ENCODE measurements at places on chromosomes 13 and 19.
A peak's percentile ranks its signal among the peaks of the same experiment; 100 is the strongest.

DNA sequence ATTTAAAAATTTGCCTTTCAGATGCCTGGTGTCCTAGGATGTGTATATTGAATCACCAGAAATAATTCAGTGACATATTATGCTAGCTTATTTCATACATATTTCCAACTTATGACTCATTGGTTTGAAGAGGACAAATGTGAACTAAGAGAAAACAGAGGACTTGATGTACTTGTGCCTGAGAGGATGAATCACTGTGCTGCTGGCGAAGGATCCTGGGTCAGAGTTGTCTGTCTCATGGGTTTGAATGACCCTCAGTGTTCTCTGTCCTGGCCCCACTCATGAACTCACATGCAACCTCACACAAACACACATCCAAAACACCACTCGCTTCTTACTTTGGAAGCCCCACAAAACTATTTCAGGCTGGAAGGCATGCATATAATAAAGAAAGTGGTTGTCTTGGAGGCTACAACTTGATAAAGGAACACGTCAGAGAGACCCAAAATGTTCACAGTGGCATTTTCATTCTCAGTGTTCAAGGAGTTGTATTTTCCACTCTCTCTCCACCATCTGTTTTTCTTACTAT, 129.0 kb upstream of the SPRY2 start:
- no peak for DNase-seq

- no peak for DNase-seq
Measured at GRCh38 chr13:36175621-36176020, 38.7 kb downstream of the SOHLH2 start.

DNA sequence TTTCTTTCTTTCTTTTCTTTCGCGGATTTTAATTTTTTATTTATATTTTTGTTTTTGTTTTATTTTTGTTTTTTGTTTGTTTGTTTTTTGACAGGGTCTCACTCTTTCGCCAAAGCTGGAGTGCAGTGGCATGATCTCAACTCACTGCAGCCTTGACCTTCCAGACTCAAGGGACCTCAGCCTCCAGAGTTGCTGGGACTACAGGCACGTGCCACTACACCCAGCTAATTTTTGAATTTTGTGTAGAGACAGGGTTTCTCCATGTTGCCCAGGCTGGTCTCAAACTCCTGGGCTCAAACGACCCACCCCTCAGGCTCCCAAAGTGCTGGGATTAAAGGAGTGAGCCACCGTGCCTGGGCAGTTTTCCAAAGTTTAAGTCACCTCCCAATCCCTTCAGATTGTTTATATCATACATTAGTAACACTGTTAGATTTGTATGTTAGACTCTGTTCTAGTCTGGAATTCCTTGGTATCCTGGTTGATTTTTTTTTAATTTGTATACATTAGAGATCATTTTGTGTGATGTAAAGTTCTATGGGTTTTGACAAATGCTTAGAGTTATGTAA, 597.3 kb downstream of the DCT start:
- no peak for DNase-seq

DNA sequence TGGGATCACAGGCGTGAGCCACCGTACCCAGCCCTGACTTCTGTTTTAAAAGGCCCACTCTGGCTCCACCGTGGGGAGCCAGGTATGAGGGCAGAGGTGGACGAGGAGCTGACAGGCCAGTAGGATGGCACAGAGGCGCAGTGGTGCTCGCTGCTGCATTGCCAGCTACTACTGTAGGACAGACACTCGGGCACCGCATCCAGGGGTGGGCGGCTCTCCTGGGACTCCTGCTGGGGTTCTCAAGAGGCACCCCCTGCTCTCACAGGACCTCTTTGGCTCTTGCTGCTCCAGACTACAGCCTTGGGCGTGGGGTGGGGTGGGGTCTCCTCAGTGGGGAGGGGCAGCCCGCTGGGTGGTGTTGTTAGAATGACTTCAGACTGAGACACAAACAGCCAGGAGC, 53.4 kb downstream of the LATS2 start:
- no peak for DNase-seq

DNA sequence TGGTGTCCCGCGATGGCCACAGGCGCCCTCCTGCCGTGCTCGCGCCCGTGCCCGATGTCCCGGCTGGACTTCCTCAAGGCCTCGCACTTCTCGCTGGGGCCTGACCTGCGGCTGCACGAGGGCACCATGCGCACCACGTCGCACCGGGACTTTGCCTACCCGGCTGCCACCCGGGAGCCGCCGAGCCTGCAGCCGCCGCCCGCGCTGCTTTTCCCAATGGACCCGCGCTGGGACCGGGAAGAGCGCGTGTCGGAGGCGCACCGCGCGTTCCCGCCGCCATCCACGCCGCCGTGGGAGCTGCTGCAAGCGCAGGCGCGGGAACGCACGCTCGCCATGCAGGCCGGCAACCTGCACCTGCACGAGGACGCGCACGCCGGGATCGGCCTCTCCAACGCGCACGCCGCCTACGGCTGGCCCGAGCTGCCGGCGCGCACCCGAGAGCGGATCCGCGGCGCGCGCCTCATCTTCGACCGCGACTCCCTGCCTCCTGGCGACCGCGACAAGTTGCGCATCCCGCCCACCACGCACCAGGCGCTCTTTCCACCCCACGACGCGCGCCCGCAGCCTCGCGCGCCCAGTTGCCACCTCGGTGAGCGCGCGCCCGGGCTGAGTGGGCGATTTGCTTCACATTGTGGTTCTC, 12.1 kb upstream of the PEX11G start:
- peak; percentile 82 for DNase-seq

- DNase-seq, result no peak
Measured at GRCh38 chr13:108968566-108968965, 339.2 kb downstream of the MYO16 start.

GRCh38 chr13:71499235-71499634, 367.8 kb downstream of the DACH1 start:
- no peak for DNase-seq

DNA sequence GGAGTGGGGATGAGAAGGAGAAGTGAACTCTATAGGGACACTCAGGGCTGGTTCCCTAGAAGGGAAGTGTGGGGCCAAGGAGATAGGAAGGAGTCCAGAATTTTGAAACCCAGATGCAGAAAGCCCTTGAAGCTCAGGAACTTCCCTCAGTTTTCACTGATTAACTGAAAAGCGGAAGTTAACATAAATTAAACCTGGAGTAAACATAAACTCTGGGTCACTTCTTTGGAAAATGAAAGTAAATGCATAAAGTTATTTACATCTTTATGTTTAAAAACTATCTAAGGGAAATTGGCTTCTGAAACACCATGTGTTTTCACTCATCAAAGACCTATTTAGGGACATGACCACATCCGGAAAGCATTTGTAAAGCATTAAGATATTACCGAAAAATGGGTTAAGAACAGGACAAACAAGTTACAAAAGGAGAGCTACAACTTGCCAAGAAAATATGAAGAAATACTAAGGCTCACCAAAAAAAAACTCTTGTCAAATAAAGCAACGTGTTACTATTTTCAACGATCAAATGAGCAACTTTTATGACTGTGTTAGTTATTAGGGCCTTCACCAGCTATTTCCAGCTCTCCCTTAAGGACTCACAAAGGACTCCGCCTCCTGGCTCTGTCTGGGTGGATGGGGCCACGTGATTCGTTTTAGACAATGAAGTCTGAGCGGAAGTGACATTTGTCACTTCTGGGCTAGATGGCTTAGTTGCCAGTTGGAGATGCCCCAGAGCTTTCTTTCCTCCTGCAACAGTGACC, 439.1 kb upstream of the ZNF507 start:
- DNase-seq, result no peak

- DNase-seq, result no peak
Measured at GRCh38 chr19:9808855-9809824, 9.7 kb downstream of the FBXL12 start.

DNA sequence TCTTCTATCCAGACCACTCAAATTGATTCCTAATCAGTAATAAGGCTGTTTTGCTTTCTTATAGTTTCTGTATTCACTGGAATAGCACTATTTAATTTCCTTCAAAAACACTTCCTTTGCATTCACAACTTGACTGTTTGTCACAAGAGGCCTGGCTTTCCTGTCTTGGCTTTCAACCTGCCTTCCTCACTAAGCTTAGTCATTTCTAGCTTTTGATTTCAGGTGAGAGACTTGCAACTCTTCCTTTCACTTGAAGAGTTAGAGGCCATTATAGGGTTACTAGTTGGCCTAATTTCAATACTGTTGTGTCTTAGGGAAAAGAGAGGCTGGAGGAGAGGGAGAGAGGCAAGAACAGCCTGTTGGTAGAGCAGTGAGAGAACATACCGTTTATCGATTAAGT, 47.0 kb downstream of the SACS start:
- no peak for DNase-seq

GRCh38 chr19:1503089-1503924, 9.5 kb downstream of the ADAMTSL5 start:
- DNase-seq, result peak; percentile 92

DNA sequence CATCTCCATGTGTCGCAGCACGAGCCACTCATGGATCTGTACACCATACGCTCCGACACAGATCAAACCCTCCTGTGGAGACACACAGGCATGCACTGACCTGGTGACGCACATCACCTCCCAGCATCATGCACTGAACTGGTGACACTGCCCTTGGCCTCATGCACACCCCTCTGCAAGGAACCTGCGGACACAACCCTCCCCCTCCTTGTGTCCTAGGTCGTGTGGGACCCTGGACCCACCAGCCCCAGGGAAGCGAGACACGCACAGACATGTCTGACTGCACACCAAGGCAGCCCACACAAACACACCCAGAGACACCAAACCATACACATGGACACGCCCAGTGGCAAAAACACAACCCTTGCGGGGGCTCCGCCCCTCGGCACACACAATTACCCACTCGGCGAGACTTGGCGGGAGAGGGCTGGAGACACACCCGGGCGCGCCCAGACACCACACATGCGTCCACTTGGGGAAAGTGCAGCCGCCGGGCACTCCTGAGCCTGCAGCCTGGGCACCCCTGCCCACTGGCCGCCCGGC, 2.0 kb upstream of the KCNN4 start:
- no peak for DNase-seq

- no peak for DNase-seq
Measured at GRCh38 chr13:46476174-46476573, 76.8 kb upstream of the LRCH1 start.

- no peak for DNase-seq
Measured at GRCh38 chr13:106651442-106651841, 83.5 kb upstream of the ARGLU1 start.

DNA sequence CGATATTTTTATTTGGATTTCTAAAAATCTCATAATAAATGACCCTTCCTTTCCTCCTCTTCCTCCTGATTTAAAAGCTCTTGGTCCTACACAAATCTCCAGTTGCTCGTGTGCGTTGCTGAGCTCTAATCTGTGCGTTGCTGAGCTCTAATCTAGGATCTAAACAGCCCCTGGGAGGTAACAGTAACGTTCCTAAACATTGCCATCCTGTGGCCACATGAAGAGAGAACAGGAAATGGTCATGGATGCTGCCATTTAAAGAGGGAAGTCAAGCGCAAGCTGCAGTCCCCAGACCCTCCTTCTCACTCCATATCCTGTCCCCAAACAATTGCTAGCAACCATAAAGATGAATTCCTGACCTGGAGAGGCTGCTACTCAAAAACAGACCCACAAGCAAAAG, 170.8 kb downstream of the NUFIP1 start:
- no peak for DNase-seq

- DNase-seq, result peak; percentile 81
Measured at GRCh38 chr19:47094557-47095475, 18.8 kb downstream of the ZC3H4 start.

DNA sequence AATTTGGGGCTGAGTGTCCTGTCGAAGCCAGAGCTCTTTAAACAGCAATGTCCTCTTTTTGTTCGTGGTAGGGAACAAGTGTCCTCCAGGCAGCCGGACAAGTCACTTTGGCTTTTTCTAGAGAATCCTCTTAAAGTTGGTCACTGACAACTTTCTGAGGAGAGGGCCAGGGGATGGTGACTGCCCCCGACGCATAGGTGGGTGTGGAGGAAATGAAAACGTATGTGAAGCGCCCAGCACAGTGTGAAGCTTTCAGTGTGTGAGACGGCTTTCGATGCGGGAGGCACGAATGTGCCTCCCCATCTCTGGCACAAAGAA, 45.8 kb upstream of the ZNF536 start:
- peak; percentile 6 for DNase-seq

All from activated CD8-positive, alpha-beta memory T cell treated with anti-CD3 and anti-CD28 coated beads, Interleukin-2, amount 50 U/mL, for 48 hours (primary cell).